ENCODE measurements at places on chromosomes 4 and X.

- no peak for DNase-seq
Observed at GRCh38 chrX:68114573-68115129, 318.6 kb downstream of the OPHN1 start.

DNA sequence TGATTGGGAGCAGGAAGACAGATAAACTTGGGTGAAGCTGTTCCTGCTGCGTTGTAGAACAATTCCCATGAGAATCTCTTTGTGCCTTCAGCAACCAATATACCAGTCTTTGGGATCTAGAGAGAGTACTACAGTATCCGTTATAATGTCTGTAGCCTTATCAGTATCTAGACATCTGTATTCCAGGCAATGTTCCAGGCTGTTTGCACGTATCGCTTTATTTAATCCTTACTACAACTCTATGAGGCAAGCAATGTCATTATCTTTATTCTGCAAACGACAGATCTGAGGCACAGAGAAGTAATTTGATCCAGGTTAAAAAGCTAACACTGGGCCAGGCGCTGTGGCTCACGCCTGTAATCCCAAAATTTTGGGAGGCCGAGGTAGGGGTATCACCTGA is 251.6 kb downstream of the ARHGAP24 start:
- no peak for DNase-seq

DNA sequence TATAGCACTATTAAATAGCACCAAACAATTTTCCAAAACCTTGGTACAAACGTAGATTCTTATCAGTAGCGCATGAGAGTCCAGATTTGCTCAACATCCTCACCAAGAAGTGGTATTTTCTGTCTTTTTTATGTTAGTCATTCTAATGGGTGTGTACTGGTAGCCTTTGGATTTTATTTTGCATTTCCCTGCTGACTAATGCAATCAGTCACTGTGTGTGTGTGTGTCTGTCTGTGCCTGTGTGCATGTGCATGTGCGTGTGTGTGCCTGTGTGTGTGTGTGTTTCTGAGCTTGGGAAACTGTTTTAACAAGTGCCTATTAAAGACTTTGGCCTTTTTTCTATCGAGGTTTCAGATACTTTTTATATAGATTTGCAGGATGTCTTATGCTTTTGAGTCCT is 82.2 kb upstream of the MAGEA10 start:
- DNase-seq: no peak

- DNase-seq: no peak
Observed at GRCh38 chr4:88514557-88515511, 8.7 kb downstream of the PYURF start.

GRCh38 chr4:125837493-125838201 is 522.9 kb downstream of the FAT4 start:
- DNase-seq: no peak

DNA sequence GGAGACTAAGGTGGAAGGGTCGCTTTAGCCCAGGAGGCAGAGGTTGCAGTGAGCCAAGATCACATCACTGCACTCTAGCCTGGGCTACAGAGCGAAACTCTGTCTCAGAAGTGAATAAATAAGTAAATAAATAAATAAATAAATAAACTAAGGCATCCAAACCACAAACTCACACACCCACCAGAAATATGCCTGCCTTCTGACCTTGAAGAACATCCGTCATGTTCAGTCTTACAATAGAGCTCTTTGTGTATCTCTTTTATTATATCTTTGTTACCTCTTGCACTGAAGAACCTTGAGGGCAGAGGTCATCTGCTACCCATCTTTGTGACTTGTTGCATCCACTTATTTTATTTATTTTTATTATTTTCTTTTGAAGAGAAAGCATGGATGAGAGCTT is 71.6 kb downstream of the PRRG1 start:
- DNase-seq: no peak
